ENCODE measurements at places on chromosomes 11 and 22. TPM values are rescaled to one million over a fixed set of nuclear protein-coding genes. Genes with fewer than 3 reads are reported as not detected.

GRCh38 chr11:74288911-74289310, 22.5 kb downstream of the P4HA3 start:
- DNase-seq: no peak

CEP126 gene
- total RNA-seq: 0.49 TPM

- DNase-seq: no peak
Observed at GRCh38 chr11:41872870-41873269, 413.4 kb upstream of the LRRC4C start.

DNA sequence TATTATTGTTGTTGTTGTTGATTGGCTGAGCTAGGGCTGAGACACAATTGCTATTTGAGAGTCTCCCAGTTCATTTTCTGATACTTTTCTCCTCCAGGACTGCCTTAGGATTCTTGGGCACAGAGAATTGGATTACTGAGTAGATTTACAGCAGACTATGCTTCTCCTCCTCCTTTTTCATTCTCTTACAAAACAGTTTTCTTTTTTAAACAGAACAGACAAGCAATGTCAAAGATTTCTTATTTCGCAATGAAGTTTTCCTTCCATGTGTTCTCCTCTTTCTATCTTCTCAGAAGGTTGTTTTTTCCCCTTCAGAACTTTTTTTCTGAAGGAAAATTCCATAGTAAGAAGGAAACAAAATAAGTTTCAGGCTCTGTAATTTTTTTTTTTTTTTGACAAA, 19.8 kb upstream of the TIMP3 start:
- DNase-seq: no peak

- peak; percentile 78 for DNase-seq
Observed at GRCh38 chr22:19687561-19688300, 26.6 kb upstream of the SEPTIN5 start.

LDHA gene
- total RNA-seq: 867 TPM

- DNase-seq: no peak
Observed at GRCh38 chr22:38244106-38244505, 28.7 kb downstream of the TMEM184B start.

FJX1 gene
- 0.75 TPM for total RNA-seq

- DNase-seq: no peak
Observed at GRCh38 chr11:110452720-110453119, 23.0 kb downstream of the FDX1 start.

DNA sequence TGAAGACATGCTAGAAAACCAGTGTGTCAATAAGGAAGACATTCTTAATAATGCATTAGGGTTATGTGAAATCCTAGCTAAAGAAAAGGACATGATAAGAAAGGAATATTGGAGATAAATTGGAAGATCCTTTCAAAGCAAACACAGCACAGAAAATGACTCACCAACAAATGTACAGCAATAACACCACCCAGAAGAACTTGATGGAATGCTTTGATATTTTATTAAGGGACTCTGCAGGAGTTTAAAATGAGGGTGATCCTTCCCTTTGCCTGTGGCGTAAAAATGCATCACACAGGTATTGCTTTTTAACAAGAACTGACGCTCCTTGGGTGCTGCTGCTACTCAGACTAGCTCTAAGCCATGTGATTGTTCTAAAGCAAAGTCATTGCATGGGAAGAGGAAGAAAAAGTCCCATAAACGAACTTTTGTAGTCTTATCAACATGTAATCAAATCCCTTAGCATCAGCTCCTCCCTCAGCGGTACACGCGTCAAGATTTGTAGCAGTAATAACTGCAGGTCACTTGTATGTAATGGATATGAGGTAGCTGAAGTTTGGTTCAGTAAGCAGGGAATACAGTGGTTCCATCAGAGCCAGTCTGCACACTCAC, 48.4 kb upstream of the EED start:
- DNase-seq: no peak

- DNase-seq: no peak
Observed at GRCh38 chr11:60891103-60891741, 15.2 kb downstream of the PRPF19 start.

DNA sequence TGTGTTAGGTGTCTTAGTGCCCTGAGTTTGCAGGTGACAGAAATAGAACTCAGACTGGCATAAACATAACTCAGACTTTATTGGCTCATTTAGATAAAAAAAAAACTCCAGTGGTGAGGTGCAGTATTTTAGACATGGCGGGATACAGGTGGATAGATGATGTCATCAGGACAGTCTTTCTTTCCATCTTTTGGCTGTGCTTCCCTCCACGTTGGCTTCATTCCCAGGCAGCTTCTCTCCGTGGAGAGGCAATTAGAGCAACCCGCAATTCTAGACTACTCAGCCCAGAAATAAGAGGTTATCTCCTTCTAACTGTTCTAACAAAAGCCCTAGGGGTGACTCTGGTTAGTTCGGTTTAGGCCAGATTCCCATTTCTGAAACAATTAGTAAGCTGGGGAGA, 40.5 kb downstream of the NCAM1 start:
- no peak for DNase-seq

LBHD1 gene
- 0.74 TPM for total RNA-seq

DNA sequence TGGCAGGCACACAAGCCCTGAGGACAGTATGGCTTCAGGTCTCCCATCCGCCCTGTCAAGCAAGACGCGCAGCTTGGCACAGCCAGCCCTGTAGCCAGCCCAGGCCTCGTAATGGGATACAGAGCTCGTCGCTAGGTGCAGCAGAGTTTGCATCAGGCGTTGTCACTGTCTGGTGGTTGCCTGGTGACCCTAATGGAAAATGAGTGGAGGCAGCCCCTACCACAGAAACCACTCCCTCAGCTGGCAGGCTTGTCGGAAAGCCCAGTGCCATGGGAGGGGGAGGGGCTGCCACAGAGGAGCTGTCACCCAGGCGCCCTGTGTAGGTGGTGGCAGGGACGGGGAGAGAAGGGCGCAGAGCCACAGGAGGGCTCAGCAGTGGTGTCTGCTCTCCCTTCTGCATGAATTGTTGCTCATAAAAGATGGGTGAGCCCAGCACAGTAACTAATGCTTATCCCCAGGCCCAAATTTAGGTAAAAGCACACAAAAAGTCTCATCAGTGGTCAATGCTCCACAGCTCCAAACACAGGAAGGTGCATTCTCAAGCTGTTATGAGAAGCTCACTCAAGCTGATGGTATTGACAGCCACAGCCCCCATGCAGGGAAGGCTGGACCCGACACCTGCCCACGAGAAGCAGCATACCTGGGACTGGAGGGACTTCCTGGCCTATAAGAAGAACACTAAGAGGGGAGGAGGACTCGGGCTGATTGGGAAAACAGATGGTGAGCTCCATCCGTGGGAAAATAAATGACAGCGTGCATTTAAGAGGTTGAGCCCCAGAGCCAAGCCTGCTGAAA, 164.6 kb downstream of the ETS1 start:
- DNase-seq: peak; percentile 33

PANX2 gene
- total RNA-seq: not detected

DNA sequence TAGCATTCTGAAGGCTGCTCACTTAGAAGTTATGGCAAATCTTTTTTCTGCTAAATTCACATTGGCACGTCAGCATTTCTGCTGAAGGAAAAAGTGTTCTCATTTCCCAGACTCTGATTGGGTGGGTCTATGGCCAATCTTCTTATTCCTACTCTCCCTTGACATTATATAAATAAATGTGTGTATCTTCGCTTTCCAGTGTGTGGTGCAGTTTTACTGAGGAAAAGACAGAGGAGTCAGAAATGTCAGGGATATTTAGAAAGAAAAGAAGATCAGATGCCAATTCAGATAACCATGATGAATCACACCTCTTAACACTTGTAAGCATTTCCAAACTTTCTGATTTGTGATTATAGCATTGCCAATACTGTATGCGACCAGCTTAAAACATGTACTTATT, 3.2 kb upstream of the BDNF start:
- DNase-seq: no peak

All from psoas muscle (tissue), 8 donors.